WERI-Rb-1 (cell line): ENCODE measurements at places on chromosomes 11 and 22.

DNA sequence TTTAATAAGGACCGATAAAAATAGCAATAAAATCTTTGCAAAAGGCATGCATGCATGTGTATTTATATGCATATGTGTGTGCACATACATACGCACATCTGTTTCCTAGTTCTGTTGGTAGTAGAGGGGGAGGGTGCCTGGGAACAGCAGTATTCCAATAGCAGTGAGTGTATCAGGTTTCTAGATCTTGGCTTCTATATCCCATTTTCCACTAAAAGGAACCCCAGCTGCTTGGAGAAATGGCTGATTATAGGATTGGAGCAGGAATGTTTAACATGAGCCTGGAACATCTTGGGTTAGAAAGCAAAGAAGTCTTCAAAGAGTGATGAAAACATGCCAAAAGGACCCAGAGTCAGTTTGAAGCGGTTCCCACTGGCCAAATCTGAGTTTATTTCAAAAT, 21.0 kb downstream of the TNRC6B start:
- no peak for DNase-seq

GRCh38 chr11:19968860-19969259, 191.4 kb downstream of the DBX1 start:
- no peak for DNase-seq

GRCh38 chr22:42919199-42919598, 62.1 kb upstream of the ARFGAP3 start:
- DNase-seq: peak; percentile 44

GRCh38 chr11:21634956-21635355, 557.9 kb upstream of the ANO5 start:
- no peak for DNase-seq

GRCh38 chr11:131628739-131629138, 258.3 kb downstream of the NTM start:
- DNase-seq: no peak

GRCh38 chr11:272195-272930, 5.8 kb upstream of the NLRP6 start:
- DNase-seq: no peak

GRCh38 chr22:38088629-38089473, 4.9 kb upstream of the SLC16A8 start:
- DNase-seq: no peak
